ENCODE measurements at places on chromosomes 7 and 10.
A peak's percentile ranks its signal among the peaks of the same experiment; 100 is the strongest.

DNA sequence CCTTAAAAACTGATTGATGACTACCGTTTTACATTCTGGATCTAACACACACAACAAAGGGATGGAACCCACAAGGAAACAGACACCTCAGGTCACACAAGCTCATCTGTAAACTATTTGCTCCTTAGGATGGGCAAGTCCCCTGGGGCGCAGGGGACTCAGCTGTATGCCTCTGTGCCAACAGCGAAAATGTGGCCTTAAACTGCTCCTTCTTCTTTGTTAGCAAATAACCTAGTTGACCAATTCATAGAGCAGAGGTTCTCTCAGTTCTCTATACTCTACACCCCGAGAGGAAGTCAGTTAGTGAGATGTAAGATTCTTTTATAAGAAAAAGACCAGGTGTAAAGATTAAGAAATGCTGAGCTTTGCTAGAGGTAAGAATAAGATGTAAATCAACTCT is 181.9 kb upstream of the PRSS58 start:
- no peak for DNase-seq

- DNase-seq: peak; percentile 28
Observed at GRCh38 chr10:30435073-30435422, 1.1 kb downstream of the MAP3K8 start.

DNA sequence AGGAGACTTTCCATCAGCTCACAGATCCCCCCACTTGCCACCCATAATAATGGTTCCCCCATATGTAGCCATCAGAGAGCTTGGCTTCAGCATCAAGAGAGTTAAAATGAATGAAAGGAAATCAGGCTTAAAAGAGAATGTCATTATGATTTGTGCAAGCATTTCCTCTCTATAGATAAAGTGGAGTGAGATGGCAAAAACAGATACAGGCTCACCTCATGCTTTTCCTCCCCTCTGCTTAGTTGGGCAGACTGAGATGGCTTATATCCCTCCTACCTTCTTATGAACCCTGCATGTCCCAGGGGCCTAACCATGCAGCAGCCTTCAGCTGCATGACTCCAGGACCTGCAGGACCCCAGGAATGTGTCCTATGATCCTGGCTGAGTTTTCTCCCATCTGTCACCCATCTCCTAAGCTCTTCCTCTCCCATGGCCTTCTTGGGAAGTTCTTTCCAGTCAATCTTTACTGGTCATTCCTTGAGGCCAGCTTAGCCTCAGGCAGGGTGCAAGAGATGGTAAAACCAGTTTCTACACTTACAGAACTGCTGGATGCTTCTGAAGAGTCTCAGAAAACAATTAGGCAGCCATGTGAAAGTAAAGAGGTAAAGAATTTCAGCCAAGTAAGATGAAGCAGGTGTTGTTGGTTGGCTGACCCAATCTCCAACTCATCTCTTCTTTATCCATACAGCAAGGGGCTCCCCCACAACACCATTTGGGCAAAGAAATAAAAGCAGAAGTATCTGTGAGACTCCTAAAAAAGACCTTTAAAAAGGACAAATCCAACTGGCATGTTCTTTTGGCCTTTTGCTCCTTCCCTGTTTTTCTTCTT is 159.7 kb downstream of the RTKN2 start:
- no peak for DNase-seq

- peak; percentile 72 for DNase-seq
Observed at GRCh38 chr10:91006001-91006751, 85.3 kb upstream of the ANKRD1 start.

DNA sequence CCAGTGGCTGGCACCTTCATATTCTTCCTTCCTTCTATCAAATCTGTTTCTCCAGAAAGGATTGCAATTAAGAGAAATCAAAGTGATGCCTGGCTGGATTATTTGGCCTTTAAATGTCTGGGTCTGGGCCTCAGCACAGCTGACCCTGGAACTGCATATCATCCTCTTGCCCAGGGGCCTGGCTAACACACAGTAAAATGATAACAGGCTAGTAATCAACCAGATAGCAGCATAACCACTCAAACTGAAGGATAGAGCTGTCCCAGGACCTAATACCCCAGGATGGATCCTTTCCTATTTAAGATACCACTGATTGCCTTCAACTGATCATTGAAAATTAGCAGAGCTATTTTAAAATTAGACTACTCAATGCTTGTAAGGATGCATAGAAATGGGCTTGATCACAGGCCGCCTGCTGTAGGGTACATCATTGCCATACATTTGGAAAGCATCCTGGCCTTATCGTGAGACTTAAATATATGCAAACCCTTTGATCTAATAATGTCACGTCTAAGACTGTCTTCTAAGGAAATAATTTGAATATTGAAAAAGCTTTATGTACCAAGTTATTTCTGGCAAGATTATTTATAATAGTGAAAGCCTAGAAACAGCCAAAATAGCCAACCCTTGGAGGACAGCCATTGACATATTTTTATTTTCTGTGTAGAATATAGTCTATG is 144.0 kb upstream of the CHST15 start:
- no peak for DNase-seq

DNA sequence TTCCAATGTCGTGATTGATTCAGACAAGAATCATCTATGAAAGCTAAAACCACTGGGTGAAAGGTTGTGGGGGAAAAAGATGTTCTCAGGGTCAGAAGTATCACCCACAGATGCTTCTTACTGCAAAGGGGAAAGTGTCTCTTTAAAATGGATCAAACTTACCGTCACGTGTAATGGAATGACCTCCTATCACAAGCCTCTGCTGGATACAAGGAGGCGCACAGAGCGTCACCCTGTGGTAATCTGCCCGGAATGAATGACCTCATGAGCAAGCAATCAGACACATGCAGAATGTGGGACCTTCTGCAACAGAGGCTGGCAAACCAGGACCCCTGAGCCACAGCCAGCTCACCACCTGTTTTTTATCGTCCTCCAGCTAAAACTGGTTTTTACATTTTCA is 33.0 kb downstream of the WIPF3 start:
- no peak for DNase-seq

DNA sequence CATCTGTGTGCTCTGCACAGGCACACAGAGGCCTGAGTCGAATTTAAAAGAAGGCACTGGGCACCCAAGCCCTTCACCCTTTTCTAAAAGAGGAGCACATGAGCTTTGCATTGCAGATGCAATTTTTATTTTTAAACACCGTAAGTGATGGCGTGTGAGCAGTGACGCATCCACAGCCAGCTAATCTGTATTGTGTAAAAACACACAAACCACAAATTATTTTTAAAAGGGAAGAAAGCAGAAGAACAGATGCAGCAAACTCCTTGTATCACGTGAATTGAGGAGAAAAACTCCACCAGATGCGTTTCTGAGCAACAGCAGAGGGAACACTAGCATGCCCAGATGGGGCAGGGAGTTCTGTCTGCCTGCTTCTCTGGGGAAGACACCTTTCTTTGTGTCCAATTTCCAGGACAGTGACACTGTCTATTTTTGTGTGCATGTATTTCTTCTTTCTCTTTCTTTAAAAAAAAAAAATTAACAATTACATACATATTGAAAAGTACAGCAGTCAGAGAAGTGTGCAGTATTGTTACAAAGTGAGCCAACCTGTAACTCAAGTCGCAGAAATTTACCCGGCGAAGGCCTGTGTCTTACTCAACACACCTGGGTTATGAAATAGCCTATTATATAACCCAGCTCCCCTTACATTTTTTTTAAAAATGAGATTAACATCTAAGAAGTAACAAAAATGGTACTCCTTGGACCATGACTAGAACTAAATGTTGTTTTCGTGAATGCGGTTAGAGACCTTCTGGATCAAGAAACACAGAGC is 39.2 kb downstream of the EEPD1 start:
- peak; percentile 15 for DNase-seq

GRCh38 chr10:14945108-14945507 is 8.8 kb downstream of the DCLRE1C start:
- DNase-seq: no peak

DNA sequence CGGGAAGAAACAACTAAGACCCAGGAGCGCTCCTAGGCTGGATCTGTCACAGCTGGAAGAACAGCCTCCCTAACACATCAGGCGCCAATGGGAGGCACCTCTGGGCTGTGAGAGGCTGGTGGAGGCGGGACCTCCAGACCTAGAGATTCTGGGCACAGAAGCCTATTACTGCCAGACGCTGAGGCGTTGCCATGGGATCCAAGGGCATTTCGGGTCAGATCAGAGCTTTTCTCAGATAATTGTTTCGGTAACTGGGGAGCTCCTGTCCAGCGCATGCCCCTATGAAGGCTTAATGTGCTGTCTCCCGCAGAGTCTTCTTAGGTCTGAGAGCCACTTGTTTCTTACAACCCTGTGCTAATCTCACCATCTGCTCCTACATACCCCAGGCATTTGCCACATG is 339.2 kb downstream of the ZNF716 start:
- DNase-seq: no peak

DNA sequence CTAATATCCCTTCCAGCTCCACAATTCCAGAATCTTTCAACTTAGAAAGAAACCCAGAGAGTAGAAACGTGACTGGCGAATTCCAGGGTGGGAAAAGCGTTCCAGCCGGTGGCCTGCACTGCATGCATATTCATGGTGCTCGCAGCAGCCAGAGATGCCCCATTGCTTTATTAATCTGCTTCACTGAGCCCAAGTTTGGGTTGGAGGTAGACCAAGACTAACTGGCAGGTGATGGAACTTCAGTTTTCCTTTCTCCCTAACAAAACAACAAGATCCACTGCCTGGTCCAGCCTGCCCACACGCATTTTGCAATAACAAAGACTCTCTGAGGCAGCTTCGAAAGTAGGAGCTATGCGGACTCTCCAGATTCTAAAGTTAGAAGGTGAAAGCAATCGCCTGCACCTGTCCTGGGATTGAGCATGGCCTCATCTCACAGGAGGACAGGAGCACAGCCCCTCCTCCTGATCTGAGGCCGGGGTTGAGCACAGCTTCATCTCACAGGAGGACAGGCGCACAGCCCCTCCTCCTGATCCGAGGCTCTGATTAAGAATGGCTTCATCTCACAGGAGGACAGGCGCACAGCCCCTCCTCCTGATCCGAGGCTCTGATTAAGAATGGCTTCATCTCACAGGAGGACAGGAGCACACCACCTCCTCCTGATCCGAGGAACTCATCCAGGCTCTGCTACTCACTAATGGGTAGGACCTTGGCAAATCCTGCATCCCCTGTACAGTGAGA is 127.8 kb upstream of the LANCL2 start:
- no peak for DNase-seq

Measured in CD4-positive, alpha-beta T cell treated with Interleukin-21 for 1 hour (primary cell).